ENCODE measurements at places on chromosomes 4 and X.

DNA sequence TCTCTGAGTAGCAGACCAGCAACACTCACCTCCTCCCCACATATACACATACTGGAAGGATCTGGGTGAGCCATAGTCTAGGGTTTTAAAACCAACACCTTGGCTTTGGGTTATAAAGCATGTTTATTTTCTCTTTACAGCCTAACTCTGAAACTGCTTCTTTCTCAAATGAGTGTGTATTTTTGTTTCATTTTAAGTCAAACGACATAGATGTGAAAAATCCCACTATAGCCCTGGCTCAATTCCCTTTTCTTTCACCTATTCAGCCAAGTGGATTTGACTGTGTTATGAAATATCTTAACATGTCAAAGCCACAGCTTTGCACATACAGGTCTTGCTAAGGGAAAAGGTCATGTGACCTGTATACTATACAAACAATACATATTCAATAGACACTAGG is 13.8 kb downstream of the NEXMIF start:
- H3K4me3 ChIP-seq, result no peak overlapping the region
- no peaks in the 10 kb centered on the region for H3K27me3 ChIP-seq
- H3K4me1 ChIP-seq, result no peaks in the 10 kb centered on the region

- DNase-seq, result peak; percentile 40
- no peak overlapping the region for H3K4me3 ChIP-seq
- no peaks in the 10 kb centered on the region for H3K36me3 ChIP-seq
- H3K27ac ChIP-seq, result no peak overlapping the region
- H3K27me3 ChIP-seq, result no peaks in the 10 kb centered on the region
These were observed 1.0 kb upstream of the DAPP1 start for GRCh38 chr4:99815597-99816011.

- H3K27me3 ChIP-seq, result no peaks in the 10 kb centered on the region
- H3K4me1 ChIP-seq, result no peaks in the 10 kb centered on the region
- no peak overlapping the region for H3K27ac ChIP-seq
- DNase-seq, result no peak
These were observed 46.8 kb downstream of the USP46 start for GRCh38 chr4:52612341-52612740.

GRCh38 chr4:119130365-119131065 is 5.1 kb upstream of the MYOZ2 start:
- H3K27me3 ChIP-seq, result no peaks in the 10 kb centered on the region
- no peak overlapping the region for H3K27ac ChIP-seq
- DNase-seq, result no peak
- no peak overlapping the region for H3K4me3 ChIP-seq

GRCh38 chr4:25939330-25939729 is 25.3 kb downstream of the SMIM20 start:
- no peak overlapping the region for H3K4me3 ChIP-seq
- no peaks in the 10 kb centered on the region for H3K27me3 ChIP-seq
- DNase-seq, result no peak
- no peaks in the 10 kb centered on the region for H3K36me3 ChIP-seq
- no peaks in the 10 kb centered on the region for H3K4me1 ChIP-seq

DNA sequence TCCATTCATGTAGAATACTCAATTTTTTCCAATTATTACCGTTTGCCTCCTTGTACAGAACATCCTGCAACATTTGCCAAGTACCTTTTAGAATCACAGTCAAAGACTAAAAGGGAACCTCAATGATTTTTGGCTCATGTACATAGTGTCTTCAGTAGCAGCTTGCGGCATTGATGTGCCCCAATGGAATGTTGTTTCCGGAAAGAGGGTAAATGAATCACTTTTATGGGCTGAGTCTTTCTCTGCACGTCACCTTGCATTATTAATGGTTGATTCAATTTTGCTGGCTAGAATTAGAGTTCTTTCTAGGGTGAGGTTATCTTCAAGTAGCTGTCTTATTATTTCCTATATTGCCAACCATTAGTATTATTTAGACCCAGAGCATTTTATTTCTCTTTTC is 116.9 kb upstream of the GABRA2 start:
- no peaks in the 10 kb centered on the region for H3K27me3 ChIP-seq
- no peaks in the 10 kb centered on the region for H3K36me3 ChIP-seq

DNA sequence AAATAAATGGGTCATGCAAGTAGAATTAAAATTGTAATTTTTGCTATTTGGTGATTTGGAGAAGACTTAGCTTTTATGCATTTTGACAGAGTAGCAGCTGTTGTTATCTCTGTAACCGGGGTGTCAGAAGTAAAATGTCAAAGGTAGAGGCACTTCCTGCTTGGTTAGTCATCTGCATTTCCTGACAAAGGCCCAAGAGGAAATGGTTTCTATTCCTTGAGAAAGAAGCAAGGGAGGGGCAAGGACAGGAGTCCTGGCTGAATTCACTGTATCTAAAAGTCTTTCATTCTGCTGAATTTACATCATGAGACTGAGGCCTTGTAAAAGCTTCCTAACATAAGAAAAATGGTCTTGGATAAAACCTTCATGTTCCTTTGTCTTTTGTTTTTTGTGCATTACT is 550.9 kb upstream of the BOD1L1 start:
- H3K27ac ChIP-seq, result no peak overlapping the region
- peak; percentile 54 for DNase-seq
- no peak overlapping the region for H3K4me3 ChIP-seq

- no peaks in the 10 kb centered on the region for H3K27me3 ChIP-seq
- H3K36me3 ChIP-seq, result no peaks in the 10 kb centered on the region
- H3K4me3 ChIP-seq, result no peak overlapping the region
- H3K4me1 ChIP-seq, result peaks cover 10% of the 10 kb centered on the region
- no peak overlapping the region for H3K27ac ChIP-seq
These were observed 70.8 kb downstream of the PCDH7 start for GRCh38 chr4:30790998-30791397.

- no peak overlapping the region for H3K27ac ChIP-seq
- no peaks in the 10 kb centered on the region for H3K4me1 ChIP-seq
- no peaks in the 10 kb centered on the region for H3K36me3 ChIP-seq
These were observed 36.2 kb upstream of the ADH7 start for GRCh38 chr4:99471349-99471748.

- no peak overlapping the region for H3K4me3 ChIP-seq
- no peaks in the 10 kb centered on the region for H3K27me3 ChIP-seq
- DNase-seq, result no peak
- no peaks in the 10 kb centered on the region for H3K36me3 ChIP-seq
These were observed 159.6 kb upstream of the WDR1 start for GRCh38 chr4:10276152-10276551.

DNA sequence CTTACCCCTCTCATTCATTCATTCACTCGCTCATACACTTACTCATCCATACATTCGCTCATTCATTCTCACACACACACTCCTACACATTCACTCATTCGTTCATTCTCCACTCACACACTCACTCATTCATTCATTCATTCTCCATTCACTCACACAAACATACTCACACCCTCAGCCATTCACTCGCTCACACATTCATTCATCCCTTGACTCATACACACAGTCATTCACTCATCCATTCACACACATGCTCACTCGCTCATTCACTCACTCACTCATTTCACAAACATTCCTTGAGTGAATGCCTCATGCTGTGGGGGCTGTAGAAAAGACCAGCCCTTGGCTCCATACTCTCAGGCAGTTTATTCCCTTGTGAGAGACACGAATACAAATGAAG is 151.1 kb upstream of the MAMLD1 start:
- H3K36me3 ChIP-seq, result no peaks in the 10 kb centered on the region
- DNase-seq, result no peak
- H3K4me1 ChIP-seq, result no peaks in the 10 kb centered on the region
- H3K27ac ChIP-seq, result no peak overlapping the region
- no peaks in the 10 kb centered on the region for H3K27me3 ChIP-seq

GRCh38 chr4:183205709-183206108 is 106.7 kb downstream of the WWC2 start:
- no peak for DNase-seq
- H3K27ac ChIP-seq, result no peak overlapping the region
- H3K4me3 ChIP-seq, result no peak overlapping the region
- no peaks in the 10 kb centered on the region for H3K4me1 ChIP-seq

GRCh38 chrX:149715468-149715867 is 3.6 kb downstream of the MAGEA11 start:
- no peak overlapping the region for H3K27ac ChIP-seq
- no peak overlapping the region for H3K4me3 ChIP-seq
- no peaks in the 10 kb centered on the region for H3K36me3 ChIP-seq
- H3K27me3 ChIP-seq, result no peaks in the 10 kb centered on the region
- no peak for DNase-seq

- H3K27me3 ChIP-seq, result peaks cover 2% of the 10 kb centered on the region
- DNase-seq, result no peak
- no peak overlapping the region for H3K4me3 ChIP-seq
- H3K36me3 ChIP-seq, result no peaks in the 10 kb centered on the region
These were observed 14.8 kb upstream of the PAQR3 start for GRCh38 chr4:78953769-78954666.

DNA sequence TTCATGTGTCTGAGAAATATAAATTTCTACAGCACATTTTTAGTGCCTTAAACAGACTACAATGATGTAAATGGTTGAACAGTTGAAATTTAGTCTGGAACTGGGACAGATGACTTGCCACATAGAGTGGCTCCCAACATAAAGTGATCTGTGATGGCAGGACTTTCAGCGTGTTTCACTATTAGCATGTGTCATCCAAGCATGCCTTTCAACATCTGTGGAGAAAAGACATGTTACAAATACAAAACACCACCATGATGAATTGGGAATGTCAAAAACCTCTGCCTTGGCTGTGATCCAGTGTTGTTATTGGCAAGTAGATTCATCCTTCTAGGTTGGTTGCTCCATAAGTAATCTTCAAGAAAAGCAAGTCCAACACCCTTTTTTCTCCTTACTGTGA is 348.7 kb downstream of the MAPK10 start:
- H3K36me3 ChIP-seq, result no peaks in the 10 kb centered on the region
- H3K4me1 ChIP-seq, result no peaks in the 10 kb centered on the region
- H3K27me3 ChIP-seq, result no peaks in the 10 kb centered on the region
- no peak overlapping the region for H3K27ac ChIP-seq

DNA sequence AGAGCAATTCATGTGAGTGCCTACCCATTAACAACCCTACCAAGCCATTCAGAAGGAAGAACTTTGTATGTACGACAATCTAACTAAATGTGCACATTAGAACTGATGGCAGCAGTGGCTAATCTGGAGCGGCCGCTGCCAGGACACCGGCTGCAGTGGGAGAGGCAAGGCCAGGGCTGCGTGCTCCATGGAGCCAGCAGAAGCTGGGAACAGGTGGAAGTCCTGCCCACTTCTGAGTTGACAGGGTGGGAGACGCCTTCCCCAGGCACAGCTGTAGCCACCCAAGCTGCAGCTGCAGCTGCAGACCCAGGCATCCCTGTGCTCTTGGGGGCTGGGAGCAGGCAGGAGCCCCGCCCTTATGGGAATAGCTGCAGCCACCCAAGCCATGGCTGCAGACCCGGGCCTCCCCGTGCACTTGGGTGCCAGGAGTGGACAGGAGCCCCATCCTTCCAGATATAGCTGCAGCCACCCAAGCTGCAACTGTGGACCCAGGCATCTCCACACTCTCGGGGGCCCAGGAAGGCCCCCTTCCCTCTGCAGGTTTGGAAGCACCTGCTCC is 79.1 kb upstream of the DDX60 start:
- no peak overlapping the region for H3K4me3 ChIP-seq
- no peaks in the 10 kb centered on the region for H3K4me1 ChIP-seq
- peaks cover 37% of the 10 kb centered on the region for H3K36me3 ChIP-seq
- H3K27ac ChIP-seq, result no peak overlapping the region
- DNase-seq, result no peak
- no peaks in the 10 kb centered on the region for H3K27me3 ChIP-seq

DNA sequence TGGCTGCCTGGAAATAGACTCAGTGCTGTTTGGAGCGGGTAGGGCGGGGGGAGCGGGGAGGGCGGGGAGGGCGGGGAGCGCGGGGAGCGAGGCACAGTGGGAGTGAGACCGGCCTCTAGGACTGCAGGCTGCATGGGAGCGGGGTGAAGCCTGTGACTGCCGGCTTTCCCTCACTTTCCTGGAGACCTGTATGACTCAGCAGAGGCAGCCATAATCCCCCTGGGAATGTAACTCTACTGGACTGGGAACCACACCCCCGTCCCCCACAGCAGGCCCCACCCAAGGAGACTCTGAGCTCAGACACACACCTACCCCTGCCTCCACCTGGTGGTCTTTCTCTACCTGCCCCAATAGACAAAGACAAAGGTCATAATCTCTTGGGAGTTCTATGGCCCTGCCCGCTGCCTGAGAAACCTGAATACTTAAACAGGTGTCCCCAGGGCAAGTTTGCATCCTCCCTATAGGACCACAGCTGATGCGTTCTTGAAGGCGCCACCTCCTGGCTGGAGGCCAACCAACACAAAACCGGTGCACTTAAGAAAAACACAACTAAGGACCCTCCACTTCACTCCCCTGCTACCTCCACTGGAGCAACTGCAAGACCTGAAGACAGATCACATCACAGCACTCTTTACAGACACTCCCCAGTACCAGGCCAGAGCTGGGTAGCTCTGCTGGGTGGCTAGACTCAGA is 18.0 kb downstream of the HDAC8 start:
- peak overlapping the region; percentile 27 for H3K27ac ChIP-seq
- H3K4me3 ChIP-seq, result no peak overlapping the region
- peak; percentile 65 for DNase-seq
- H3K36me3 ChIP-seq, result no peaks in the 10 kb centered on the region
- no peaks in the 10 kb centered on the region for H3K4me1 ChIP-seq

DNA sequence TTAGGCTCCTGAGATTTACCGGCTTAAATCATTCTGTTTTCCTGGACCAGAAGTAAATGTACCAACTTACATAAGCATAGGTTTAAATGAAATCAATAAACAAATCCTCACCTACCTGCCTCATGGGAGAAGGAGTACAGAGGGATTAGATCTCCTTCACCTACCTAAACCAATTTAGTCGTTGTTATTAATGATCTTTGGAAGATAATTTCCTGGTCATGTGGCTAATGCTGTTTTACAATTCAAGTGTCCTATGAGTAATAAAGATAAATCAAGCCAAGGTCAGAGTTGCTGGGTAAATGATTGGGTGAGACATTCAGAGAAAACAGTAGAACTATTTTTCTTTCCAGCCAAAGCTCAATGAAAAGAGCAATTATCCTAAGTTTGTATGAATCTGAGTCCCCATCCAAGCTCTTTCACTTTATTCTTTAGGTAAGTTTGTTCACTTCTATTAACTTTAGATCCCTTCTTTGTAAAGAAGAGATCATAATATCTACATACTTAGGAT is 423.0 kb upstream of the FAM241A start:
- H3K36me3 ChIP-seq, result no peaks in the 10 kb centered on the region
- no peak overlapping the region for H3K4me3 ChIP-seq
- H3K27me3 ChIP-seq, result no peaks in the 10 kb centered on the region

DNA sequence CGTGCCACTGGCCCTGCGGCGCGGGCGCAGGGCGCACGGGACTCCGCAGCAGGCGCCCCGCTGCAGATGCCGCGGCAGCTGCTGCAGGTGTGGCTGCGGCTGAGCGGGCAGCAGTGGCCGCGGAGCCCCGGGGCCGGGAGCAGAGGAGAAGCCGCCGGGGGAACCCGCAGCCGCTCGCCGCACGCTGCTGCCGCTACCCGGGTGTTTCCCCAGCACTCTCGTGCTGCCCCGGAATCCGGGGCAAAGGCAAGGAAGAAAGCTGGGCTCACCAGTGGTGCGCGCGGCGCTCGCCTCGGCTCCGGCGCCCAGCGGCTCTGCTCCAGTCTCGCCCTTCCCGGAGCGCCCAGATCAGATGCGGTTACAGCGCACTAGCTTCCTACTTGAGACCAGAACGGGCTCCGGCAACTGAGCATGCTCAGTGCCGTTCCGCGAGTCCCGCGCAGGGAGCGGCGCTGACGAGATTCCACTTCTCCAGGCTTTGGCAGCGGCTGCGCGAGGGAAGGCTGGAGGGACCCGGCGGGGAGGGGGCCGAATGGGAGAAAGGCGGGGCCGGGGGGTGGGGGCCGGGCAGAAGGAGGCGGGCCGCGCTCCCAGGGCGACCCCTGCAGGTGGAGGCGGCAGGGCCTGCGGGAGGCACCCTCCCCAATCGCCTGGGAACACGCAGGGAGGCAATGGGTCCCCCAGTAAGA is at the start of gene APBB2:
Gene APBB2, minus strand, starts transcription at position 407 of the 689 bp plus-strand sequence. CDS start 181,288 bp downstream, outside the sequence.
- DNase-seq, result peak; percentile 98
- no peaks in the 10 kb centered on the region for H3K36me3 ChIP-seq
- H3K27ac ChIP-seq, result peak within 1 kb of the TSS; percentile 84
- H3K4me3 ChIP-seq, result peak within 1 kb of the TSS; percentile 86
- H3K4me1 ChIP-seq, result peaks cover 27% of the 10 kb centered on the region
